Stimulated activated CD8-positive, alpha-beta memory T cell treated with anti-CD3 and anti-CD28 coated beads, Interleukin-7, amount 100 ng/mL, for 1 hour (primary cell): ENCODE measurements at places on chromosomes 6 and 20.

DNA sequence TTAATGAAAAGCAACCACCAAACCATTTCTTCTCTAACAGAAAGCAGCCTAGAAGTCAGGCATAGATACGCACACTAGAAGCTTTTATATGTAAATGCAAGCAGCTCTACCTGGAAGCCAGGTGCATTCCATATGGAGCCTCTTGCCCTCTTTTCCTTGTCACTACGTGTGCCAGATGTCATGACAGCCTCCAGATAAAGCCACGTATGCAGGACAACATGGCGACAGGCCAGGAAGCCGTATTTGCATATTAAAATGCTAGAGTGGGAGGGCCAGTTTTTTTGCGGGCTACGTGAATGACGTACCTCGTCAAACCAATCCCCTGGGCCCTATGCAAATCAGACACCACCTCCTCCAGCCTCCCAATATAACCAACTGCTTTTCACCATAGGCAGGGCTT is 308.1 kb upstream of the SPTLC3 start:
- no peak for DNase-seq

- DNase-seq: no peak
Observed at GRCh38 chr20:15072316-15072715, 734.9 kb upstream of the FLRT3 start.

GRCh38 chr6:126040826-126041225 is 54.5 kb downstream of the TRMT11 start:
- DNase-seq: no peak

DNA sequence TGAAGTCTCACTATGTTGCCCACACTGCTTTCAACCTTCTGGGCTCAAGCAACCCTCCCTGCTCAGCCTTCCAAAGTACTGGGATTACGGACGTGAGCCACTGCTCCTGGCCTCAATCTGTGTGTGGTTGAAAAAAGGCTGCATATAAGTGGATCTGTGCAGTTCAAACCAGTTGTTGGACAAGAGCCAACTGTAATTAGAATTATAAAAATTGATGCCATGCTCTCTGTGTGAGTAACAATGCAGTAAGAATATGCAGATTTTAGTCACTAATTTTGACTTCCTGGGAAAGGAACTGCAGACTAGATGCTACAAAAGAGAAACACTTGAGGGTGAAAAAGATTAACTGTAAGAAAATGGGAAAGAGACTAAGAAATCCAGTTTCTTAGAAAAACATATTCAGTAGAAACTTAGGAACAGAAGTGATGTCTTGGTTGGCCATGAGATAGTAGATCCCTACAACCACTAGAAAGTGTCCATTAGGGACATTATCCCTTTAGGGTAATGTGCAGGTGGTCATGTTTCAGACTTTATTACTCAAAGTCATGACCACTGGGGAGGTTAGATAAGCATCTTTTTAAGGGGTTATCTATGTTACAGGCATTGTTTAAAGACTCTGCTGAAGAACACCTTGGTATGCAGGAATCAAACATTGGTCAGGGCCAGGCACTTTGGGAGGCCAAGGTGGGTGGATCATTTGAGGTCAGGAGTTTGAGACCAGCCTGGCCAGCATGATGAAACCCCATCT is 26.3 kb downstream of the ITCH start:
- DNase-seq: no peak

GRCh38 chr20:25257756-25258475 is 10.0 kb downstream of the PYGB start:
- no peak for DNase-seq

GRCh38 chr20:64131406-64131805 is 24.0 kb upstream of the NPBWR2 start:
- no peak for DNase-seq

- DNase-seq: no peak
Observed at GRCh38 chr6:169701311-169701953, 397 bp downstream of the WDR27 start.

DNA sequence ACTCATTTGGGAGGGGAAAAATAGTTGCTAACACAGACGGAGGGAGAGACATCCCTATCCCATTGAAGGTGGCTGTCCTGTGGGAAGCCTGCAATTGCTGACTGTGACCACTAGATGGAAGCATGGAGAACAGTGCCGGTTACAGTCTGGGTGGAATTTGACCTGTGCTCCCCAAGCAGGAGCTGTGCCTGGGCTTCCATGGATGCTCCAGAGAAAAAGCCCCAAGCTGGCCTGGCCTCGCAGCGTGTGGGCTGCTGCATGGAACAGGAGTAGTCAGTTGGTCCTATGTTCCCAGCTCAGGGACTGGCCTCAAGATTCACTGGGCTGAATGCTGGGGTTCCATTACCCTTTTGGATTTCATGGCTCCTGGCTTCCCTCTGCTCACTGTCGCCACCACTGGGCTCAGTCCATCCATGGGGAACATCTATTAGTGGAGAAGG is 116.3 kb upstream of the CHD6 start:
- DNase-seq: peak; percentile 2

DNA sequence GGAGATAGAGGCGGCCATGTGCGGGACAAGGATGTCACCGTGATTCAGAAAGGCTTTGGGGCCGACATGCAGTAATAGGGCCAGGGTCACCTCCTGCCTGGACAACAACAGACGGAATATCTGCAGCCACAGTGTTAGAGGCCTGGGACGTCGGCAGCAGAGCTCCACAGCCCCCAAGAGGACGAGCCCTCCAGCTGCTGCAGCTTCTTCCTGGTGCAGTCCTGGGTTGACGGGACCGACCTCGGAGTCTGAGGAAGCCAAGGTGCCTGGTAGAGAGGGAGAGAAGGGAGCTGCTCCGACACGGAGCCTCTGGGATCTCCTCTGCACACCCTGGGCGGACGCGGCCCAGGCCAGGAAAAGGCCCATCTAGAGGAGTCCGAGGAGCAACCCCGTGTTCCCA is 23.2 kb upstream of the CHRNA4 start:
- no peak for DNase-seq

- DNase-seq: no peak
Observed at GRCh38 chr6:100281471-100281901, 183.2 kb downstream of the SIM1 start.

DNA sequence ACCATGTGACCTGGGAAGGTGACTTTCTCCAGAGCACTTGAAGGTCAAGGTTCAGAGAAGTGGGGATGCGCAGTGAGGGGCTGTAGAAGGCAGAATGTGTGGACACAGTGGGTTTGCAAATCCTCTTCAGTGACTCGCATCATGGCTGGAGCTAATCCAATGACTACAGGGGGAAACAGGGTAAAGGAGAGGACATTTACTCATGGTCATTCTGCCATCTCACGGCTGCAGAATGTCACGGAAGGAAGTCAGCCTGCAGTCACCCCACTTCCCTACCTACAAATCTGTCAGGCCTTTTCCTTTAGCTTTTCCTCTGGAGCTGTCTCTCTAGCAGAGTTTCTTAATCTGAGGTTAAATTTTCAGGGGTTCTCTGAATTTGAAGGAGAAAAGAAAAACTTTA is 337.6 kb downstream of the CDC5L start:
- no peak for DNase-seq

GRCh38 chr6:24922170-24922569 is 13.6 kb downstream of the RIPOR2 start:
- no peak for DNase-seq

DNA sequence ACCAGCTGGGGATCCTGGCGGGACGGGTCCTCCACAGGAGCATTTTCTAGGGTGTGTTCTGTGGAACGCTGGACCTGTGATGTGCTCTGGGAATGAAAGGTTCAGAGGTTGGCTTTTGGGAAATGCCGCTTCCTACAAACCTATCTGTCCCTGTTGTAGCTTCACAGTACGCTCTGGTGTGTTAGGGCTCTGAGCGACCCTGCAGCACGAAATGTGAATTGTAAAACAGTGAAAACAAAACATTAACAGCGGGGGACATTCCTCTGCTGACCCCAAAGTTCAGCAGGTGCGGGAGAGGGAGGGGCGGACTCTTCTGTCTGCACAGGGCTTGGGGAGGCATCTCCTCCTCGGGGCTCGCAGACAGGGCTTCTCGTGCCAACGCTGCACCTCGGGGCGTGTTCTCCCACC is 155.9 kb downstream of the NRN1 start:
- DNase-seq: no peak

DNA sequence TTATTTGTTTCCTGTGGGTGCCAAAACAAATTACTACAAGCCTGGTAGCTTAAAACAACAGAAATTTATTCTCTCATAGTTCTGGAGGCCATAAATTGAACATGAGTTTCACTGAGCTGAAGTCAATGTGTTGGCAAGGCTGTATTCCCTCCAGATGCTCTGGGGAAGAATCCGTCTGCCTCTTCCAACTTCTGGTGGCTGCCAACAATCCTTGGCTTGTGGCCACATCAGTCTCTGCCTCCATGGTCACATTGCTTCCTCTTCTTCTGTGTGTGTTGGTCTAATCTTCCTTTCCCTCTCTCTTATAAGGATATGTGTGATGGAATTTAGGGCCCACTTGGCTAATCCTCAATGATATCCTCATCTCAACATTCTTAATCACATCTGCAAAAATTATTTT is 92.8 kb upstream of the EPB41L1 start:
- DNase-seq: no peak

GRCh38 chr6:25963426-25964123 is 973 bp downstream of the TRIM38 start:
- DNase-seq: no peak

DNA sequence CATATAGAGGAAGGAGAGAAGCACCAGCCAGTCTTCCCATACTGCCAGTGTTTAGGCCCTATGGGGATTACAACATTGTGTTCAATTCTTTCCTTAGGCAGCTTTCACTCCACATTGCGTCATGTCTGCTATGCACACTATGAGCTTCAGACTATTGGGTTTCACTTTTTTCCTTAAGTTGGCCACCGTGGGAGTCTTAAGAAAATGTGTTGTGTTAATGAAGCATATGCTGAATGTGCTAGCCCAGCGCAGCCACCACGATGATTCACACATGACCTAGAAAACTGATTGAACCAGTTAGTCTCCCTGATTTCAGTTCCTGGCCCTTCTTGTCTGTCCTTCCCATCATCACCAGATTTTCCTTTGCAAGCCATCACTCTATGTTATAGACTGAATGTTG is 21.5 kb downstream of the TUBB2B start:
- DNase-seq: no peak

DNA sequence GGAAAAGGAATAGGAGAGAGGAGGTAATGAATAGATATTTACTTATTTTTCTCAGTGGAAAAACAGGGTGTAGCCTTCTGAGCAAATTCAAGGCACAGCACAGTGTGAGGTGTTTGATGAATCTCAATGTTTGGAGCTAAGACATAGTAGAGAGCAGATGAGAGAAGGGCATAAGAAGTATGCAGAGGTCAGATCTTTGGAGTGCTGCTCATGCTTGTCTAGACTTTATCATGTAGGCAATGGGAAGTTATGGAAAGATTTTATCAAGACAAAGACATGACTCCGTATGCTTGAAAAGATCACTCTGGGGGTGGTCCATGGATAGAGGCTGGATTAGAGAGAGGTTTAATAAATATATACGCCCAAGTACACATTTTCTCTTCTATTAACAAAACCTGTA is 217.0 kb upstream of the CNR1 start:
- no peak for DNase-seq

DNA sequence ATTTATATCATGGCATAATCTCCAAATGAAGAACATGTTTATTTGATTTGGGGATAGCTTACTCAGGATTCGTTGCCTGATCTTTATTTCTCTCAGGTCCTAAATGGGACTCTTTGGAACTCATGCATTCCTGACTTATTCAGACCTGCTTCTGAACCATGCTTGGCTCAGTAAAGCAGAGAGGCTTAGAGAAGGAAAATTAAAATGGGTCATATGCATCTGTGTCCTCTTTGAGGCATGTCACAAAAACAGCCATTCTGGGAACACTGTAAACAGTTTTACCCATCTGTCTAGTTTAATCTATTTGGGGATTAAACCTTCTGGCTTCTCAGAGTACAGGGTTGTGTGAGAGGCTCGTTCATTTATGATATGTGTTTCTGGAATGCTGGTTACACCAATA is 1017.3 kb downstream of the KIF16B start:
- no peak for DNase-seq

DNA sequence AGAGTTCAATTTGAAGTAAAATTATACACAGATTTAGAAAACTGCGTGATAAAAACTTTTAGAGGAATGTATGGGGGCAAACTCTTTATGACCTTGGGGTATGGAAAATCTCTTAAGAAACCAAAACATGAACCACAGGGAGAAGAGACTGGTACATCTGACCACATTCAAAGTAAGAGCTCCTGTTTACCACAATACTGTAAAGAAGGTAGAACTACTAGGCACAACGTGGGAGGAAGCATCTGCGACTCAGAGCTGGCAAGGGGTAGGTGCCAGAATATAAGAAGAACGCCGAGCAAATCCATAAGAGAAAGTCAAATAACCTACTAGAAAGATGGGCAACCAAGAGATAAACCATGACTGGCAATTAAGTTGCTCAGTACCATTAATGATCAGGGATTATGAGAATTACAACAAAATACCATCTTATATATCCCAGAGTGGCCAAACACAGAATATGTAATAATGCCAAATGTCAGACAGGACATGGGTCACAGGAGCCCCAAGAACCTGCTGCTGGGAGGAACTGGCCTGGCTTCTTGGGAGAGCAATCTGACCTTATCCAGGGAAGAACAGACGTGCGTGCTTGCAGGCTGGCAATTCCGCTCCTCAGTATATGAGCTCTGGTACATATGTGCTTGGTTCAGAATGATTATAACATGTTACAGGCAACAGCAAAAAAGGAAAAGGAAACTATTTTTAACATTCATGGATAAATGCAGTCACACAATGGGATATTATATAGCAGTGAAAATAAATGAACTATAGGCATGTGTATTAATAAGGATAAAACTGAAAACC is 50.2 kb downstream of the INSM1 start:
- no peak for DNase-seq

- no peak for DNase-seq
Observed at GRCh38 chr20:13325033-13325432, 104.0 kb downstream of the ISM1 start.

DNA sequence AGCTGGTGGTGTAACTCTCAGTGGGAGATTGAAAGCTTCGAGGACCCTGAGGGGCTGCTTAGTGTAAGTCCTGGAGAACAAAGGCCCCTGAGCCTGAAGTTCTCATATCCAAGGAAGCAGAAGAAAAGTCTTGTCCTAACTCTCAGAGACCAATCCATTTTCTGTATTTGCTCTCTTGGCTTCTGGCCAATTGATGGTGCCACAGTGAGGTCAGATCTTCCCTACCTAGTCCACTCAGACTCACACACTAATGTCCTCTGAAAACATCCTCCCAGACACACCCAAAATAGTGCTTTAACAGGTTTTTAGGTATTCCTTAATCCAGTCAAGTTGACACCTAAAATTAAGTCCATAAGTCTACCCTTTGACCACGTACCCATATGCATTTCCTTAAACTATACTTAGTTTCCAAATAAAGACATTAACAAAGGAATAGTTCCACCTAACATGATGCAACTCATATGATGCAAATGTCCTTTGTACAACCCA is 29.4 kb downstream of the ZNF292 start:
- DNase-seq: no peak
